ENCODE measurements at places on chromosomes 12 and 14.

- DNase-seq, result no peak
Observed at GRCh38 chr12:121926874-121927706, 8.7 kb downstream of the CFAP251 start.

DNA sequence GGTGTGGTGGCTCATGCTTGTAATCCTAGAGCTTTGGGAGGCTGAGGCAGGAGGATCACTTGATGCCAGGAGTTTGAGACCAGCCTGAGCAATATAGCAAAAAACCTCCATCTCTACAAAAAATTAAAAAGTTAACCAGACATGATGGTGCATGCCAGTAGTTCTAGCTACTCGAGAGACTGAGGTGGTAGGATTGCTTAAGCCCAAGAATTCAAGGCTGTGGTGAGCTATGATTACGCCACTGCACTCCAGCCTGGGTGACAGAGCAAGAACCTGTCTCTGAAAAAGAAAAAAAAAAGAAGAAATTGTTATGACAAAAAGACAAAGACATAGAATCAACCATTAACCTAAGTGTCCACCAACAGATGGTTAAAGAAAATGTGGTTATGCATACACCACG lies 2.1 kb upstream of the ATP23 start:
- no peak for DNase-seq

DNA sequence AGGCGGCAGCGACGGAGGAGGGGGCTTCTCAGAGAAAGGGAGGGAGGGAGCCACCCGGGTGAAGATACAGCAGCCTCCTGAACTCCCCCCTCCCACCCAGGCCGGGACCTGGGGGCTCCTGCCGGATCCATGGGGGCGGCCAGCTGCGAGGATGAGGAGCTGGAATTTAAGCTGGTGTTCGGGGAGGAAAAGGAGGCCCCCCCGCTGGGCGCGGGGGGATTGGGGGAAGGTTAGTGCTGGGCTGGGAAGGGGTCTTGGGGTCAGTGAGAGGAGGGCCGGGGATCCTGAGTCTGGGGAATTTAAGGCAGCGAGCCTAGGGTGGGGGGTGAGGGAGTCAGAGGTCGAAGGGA lies 203 bp downstream of the NFATC4 start:
- DNase-seq, result no peak

DNA sequence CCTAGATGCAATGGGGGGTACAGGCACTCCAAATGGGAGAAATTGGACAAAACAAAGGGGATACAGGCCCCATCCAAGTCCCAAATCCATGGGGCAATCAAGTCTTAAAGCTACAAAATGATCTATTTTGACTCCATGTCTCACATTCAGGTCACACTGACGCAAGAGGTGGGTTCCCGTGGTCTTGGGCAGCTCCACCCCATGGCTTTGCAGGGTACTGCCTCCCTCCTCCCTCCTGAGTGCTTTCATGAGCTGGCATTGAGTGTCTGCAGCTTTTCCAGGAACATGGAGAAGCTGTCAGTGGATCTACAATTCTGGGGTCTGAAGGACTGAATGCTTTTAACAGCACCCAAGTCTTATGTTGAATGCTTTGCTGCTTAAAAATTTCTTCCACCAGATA lies 274.5 kb upstream of the LRIG3 start:
- DNase-seq, result no peak

GRCh38 chr12:128667193-128667592 lies 156.6 kb downstream of the SLC15A4 start:
- no peak for DNase-seq

- DNase-seq, result no peak
Observed at GRCh38 chr12:98840325-98840724, 195.2 kb downstream of the APAF1 start.

DNA sequence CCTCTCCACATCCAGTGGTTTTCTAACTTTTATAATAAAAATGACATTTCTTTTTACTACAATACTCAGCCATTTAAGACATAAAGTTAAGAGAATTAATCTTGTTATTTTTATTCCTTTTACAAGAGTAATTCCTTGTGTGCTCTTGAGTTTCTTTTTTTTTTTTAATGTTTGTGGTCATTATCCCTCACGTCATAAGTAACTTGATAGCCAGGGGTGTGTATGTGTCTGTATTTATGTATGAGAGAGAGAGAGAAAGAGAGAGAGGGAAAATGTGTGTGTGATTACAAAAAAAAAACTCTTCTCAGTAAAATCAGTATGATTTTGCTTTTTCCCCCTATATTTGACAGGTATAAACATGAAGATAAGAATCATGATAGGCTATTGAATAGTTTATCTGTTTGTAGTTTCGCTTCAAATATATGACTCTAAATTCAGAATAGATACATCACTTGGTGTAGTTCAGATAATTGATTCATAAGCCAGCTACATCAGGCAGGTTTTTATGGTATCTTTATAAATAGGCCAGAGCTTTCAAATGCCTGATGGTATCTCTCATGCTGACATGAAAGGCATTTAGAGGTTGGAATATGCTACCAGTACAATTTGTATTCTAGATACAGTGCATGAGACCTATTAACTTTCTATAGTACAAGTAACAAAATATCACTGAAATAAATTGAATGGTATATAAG lies 34.9 kb downstream of the RERGL start:
- DNase-seq, result no peak

DNA sequence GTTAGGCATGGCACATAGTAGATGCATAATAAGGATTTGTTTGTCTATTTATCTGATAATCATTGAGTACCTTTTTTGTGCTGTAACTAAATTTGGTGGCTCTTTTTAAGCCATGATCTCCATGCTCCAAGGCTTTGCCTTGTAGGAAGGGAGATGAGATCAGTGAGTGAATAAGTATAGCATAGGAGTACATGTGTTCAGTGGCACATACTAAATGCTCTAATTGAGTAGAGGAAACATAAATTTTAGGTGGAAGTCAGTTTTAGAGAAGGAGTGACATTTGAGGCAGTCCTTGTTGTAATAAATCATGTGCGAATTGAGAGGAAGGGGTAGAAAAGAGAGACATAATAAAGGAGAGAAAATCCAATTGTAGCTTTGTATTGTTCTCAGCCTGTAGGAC lies 482.6 kb downstream of the NRXN3 start:
- no peak for DNase-seq

DNA sequence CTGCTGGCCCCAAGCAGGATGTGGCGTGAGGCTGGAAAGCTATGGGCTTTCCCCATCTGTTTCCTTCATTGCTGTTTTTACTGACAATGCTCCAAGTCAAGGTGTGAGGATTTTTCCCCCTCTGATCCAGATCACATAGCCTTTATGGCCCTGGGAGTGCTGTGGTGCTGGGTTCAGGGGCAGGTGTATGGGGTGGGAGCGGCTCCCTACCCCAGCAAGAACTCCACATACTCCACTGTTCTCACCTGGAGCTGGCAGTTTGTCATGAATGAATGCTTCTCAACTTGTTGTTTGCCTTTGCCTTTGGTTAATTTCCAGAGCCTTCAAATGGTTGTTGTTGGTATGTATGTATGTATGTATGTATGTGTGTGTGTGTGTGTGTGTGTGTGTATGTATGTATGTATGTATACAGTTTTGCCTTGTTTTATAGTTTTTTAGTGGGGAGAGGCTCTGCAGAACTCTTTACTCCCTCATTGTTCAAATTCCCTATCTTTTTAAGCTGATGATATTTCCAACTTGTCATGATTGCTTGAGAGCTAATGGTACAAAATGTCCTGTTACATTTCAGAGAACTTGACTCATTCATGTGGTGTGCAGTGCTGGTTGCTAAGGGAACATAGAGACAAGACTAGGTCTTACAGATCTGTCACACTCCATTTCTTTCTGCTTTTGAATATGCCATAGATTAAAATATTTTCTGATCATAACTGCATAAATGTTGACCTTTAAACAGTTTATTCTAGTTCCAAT lies 36.6 kb upstream of the ASPG start:
- DNase-seq, result no peak

Measured in activated CD4-positive, alpha-beta T cell treated with anti-CD3 and anti-CD28 coated beads, Interleukin-2, amount 50 U/mL, for 16 hours (primary cell).